ENCODE measurements at places on chromosomes 2 and 18.

DNA sequence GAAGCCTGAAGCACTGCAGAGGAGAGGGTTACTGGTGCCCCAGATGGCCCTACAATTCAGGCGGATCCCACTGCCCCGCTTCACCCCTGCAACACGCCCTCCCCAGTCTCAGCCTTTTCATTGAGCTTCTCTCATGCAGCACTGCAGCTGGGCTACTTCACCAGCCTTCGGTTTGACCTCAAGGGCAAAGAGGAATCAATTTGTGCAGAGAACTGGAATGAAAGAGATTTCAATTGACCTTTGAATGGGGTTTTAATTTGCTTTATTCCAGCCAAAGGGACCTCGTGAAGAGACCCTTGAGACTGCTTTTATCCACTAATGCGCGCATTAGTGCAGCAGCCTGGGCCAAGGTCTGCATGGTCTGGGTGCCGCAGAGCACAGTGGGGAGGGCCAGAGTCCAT, 8.8 kb upstream of the POMC start:
- no peak for DNase-seq

DNA sequence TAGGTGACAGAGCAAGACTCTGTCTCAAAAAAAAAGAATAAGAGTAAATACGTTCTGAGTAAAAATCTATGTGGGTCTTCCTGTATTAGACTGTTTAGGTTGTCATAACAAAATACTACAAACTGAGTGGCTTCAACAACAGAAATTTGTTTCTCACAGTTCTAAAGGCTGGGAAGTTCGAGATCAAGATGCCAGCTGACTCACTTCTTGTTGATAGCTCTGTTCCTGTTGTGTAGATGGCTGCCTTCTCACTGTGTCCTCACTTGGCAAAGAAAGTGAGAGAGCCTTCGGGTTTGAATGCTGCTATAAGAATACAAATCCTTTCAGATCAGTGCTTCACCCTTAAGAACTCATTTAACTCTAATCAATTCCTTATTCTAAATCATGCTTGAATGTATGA, 430.0 kb upstream of the VWC2L start:
- DNase-seq = no peak

GRCh38 chr18:48571639-48572384, 33.0 kb downstream of the CTIF start:
- no peak for DNase-seq

GRCh38 chr2:172335736-172336135, 91.7 kb upstream of the ITGA6 start:
- DNase-seq = no peak

GRCh38 chr2:33022395-33022985, 75.7 kb downstream of the LTBP1 start:
- DNase-seq = no peak

GRCh38 chr2:240622531-240623235, 2.6 kb upstream of the GPR35 start:
- peak; percentile 66 for DNase-seq

DNA sequence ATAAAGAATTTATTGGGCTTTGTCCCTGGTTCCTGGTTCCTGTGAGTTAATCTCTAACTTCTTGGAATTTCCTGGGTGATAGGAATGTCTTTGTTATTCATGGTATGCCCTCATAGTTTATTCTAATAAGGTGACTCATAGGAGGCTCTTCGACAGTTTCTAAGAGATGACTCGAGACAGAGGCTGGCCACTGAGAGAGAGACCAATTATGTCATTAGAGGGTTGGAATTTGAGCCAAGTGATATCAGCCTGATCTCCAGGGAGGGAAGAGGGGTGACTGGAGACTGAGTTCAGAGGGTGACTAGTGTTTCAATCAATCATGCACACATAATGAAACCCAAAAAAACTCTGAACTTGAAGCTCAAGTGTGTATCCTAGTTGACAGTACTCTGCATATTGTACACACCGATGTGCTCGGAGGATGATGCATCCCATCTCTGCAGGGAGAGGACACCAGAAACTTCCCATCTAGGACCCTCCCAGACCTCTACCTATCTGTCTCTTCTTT, 185.7 kb downstream of the MTCL1 start:
- DNase-seq = no peak

- DNase-seq = no peak
These were observed 201.5 kb downstream of the PPP1R1C start for GRCh38 chr2:182187130-182187529.

GRCh38 chr2:104033399-104033798, 820.5 kb upstream of the POU3F3 start:
- no peak for DNase-seq

- DNase-seq = no peak
These were observed 114.3 kb downstream of the C1D start for GRCh38 chr2:67948506-67948905.

DNA sequence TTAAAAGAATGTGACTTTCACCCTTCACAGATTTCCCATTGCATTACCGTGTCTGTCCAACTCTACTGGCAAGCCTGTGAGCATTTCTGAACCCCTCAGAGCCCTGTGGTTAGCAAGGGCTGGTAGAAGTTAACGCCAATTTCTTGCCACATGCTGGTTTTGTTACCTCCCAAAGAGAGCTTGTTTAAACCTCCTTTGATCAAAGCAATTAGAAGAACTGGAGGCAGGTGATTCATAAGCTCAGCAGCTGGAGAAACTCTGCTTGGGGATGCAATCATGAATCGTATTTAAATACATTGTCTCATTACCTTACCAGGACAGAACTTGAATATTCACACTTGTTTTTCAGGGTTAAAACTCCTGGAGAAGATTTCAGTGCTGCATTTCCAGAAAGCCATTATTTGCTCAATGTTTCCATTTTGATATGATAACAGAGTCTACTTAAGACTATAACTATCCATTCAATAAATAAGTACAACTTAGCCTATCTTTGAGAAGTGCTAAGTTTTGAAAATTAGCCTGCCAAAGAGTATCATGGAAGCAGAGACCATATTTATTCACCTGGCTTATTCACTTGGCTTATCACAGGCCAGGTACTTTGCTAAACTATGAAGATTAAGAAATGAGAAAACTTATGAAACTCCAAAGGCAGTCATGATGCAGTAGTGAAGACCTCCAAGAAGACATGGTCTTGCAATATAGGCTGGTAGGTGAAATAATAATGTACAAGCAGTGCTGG, 292.8 kb downstream of the INSIG2 start:
- DNase-seq = no peak

DNA sequence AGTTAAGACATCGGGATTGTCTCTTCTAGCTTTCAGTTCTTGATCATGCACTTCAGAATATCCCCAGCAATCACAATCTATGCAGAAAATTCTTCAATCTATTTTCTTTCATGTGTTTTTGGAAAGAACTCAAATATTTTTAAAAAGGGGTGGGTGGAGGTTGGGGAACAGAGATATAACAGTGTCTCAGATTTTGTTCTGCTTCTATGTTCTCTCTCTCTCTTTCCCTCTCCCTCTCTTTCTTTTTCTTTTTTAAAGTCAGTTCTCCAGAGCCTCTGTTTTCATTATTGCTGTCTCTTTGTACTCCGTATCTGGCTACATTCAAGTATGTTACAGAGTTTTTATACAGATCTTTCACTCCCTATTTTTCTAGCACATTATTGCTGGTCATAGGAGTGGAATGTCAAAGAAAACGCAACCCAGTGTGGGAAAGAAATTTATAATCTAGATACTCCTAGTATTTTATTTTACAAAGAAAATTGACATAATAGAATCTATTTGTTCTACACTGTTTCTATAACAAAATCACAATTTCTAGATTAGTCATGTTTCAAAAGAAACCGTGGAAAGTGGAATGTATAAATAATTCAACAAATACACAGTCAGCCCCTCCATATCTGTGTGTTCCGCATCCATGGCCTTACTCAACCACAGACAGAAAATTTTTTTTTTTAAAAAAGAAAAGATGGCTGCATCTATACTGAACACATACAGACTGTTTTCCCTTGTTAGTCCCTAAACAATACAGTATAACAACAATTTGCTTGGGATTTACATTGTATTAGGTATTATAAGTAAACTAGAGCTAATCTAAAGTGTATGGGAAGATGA, 11.2 kb upstream of the NEMP2 start:
- DNase-seq = no peak

GRCh38 chr18:39178166-39178565, 1612.6 kb upstream of the CELF4 start:
- no peak for DNase-seq

DNA sequence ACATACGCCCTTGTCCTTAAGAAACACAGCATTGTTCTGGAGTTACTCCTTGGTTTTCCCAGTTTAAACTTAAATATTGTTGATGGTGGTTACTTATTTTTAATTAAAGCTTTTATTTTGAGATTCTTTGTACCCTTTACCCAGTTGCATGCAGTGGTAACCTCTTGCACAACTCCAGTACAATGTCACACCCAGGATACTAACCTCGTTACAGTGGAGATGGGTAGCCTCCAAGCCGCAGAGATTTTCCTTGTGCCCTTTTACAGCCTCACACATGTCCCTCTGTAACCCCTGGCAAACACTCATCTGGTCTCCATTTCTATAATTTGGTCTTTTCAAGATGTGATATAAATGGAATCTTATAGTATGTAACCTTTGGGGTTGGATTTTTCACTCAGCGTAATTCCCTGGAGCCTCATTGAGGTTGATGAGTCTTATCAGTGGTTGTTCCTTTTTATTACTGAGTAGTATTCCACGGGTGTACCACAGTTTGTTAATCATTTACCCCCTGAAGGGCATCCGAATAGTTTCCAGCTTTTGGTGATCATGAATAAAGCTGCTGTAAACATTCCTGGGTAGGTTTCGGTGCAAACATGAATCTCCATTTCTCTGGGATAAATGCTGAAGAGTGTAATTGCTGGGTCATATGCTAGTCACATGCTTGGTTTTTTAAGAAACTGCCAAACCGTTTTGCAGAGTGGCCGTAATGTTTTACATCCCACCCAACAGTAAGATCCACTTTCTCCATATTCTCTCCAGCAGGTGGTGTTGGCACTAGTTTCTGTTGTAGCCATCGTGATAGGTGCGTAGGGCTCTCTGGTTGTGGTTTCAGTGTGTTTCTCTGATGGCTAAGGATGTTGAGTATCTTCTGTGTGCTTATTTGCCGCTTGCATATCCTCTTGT, 68.6 kb downstream of the DGKD start:
- no peak for DNase-seq

DNA sequence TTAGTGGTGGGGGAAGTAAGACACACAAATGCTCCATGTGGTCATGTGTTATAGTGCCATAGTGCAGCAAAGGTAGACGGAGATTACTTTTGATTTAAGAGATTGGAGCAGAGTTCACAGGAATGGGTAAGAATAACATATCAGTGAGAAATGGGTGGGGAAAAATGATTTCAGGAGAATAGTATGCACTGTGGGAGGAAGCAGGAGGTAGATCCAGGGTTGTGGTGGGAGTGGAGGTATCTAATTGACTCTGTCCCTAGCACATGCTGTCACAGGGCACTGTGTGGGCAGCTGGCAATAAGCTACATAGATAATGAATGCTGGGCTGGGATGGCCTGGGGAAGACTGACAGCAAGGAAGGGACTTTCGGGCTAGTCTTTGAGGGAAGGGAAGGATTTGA, 65.3 kb downstream of the STAT1 start:
- peak; percentile 26 for DNase-seq

DNA sequence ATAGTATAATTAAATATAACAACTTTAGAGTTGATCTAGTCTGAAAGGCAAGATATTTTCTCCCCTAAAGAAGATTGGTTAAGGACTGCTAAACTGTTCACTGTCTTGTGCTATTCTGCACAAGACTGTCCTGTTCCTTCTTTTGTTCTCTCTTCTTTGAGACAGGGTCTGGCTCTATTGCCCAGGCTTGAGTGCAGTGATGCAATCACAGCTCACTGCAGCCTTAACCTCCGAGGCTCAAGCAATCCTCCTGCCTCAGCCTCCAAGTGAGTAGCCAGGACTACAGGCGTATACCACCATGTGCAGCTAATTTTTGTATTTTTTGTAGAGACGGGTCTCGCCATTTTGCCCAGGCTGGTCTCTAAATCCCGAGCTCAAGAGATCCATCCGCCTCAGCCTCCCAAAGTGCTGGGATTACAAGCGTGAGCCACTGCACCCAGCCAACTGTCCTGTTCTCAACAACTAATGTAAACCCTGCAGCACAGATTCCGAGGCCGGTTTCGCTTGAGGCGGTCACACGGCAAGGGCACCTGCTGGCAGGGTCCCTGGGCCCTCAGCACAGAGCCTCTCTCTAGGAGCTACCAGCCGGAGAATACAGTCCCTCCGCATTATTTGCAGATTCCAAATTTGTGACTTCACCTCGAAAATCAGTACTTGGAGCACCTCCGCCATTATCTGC, 16.4 kb downstream of the PXDN start:
- DNase-seq = no peak

DNA sequence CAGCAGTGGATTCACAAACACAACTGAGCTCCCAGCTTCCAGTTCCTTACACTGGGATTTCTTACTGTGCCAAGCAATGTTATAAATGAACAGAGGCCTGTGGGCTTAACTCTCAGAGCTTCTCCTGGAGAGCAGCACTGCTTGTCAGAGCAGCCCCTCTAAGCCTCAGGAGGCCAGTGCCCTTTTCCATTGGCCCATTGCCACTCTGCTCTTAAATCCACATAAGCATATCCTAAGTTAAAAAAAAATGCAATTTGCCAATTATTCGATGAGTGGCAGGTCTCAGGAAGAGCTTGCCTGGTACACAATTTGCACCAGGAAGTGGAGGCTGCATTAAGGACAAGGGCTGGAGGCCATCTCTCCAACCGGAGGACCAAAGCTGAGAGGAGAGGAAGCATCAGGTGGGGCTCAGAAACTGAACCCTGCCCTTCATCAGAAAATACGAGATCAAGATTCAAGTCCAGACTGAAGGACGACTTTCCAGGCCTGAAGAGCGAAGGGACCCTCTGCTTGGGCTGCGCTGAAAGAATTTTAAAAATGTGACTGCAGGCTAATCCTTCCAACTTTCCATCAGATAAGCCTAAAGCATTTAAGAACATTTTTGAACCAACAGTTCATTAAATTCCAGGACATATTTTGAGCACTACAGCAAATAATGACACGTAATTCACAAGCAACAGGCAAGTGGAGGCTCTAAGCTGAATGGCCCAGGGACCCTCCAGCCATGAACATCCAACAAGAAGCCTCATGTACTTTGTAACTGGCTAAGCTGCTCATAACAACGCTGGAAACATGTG, 28.4 kb upstream of the PXDN start:
- no peak for DNase-seq

GRCh38 chr2:7405861-7406715, 488.9 kb downstream of the RNF144A start:
- no peak for DNase-seq

DNA sequence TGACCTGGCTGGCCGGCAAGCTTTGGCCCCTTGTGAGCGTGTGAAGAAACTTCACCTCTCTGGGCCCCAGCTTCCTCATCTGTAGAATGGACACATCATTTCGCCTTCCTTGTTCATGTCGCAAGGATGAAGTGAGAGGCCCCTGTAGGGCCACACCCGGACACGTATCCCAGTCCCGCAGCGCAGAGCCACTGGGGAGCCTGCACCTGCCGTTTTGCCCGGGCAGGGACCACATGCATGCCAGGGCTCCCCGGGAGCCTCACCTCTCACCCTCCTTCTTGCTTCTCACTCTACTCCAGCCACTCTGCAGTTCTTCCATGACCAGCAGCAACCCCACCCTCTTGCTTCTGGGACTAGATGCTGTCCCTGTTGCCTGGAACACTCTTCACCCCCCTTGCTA, 77.5 kb downstream of the FAM168B start:
- DNase-seq = no peak

GRCh38 chr2:78061301-78061700, 539.1 kb upstream of the LRRTM4 start:
- no peak for DNase-seq

GRCh38 chr2:40138314-40138713, 313.6 kb downstream of the SLC8A1 start:
- DNase-seq = no peak

- DNase-seq = peak; percentile 11
These were observed 56.1 kb downstream of the FARP2 start for GRCh38 chr2:241412144-241412543.

All from activated CD4-positive, alpha-beta T cell treated with anti-CD3 and anti-CD28 coated beads for 48 hours (primary cell).